ENCODE measurements at places on chromosomes 1 and 21.

GRCh38 chr1:52659356-52659755, 26.4 kb downstream of the SHISAL2A start:
- DNase-seq, result peak; percentile 14

GRCh38 chr21:41837756-41838297, 41.3 kb downstream of the PRDM15 start:
- no peak for DNase-seq

DNA sequence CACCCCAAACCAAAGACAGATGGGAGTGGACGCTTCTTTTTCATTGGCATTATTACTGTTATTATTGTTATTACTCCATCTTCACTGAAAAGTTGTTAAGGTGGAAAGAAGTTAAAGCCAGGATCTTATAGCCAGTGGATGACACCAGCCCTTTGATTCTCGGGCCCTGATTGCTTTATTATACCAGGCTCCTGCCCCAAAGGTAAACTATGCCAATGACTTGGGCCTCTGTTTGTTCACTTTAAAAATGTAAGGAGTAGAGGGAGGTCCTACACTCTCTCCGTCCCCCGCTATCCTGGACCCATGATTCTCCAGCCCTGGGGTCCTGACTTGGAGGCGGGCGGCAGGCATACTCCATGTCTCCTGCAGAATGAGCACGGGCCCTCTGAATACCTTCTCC, 106.8 kb downstream of the TOMM20 start:
- DNase-seq, result no peak

- no peak for DNase-seq
These were observed 6.1 kb upstream of the AK2 start for GRCh38 chr1:33042831-33043230.

- DNase-seq, result no peak
These were observed 405.3 kb upstream of the PRMT6 start for GRCh38 chr1:106651028-106651762.

GRCh38 chr1:87305762-87306161, 22.9 kb upstream of the LMO4 start:
- no peak for DNase-seq

DNA sequence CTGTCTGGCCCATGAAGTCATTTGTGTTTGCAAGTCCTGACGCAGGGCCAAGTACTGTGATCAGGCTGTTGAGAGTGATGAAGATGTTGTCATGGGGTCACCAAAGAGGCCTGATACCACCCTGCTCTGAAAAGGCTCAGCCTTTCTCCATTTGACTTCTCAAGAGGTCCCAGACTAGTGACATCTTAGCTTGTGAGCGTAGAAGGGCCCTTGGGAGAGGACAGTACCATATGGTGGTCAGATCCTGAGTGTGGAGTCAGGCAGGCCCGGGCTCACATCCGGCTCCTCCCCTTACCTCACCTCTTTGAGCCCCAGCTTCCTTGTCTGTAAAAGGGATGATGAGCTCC, 29.6 kb downstream of the SERINC2 start:
- DNase-seq, result no peak

- no peak for DNase-seq
These were observed 266.0 kb downstream of the SPATA17 start for GRCh38 chr1:217897100-217897499.

- DNase-seq, result no peak
These were observed 85.7 kb upstream of the COL11A1 start for GRCh38 chr1:103194060-103194459.

- no peak for DNase-seq
These were observed 6.9 kb upstream of the IGFN1 start for GRCh38 chr1:201183753-201184152.

- DNase-seq, result no peak
These were observed 70.2 kb downstream of the COP1 start for GRCh38 chr1:176136891-176137290.

DNA sequence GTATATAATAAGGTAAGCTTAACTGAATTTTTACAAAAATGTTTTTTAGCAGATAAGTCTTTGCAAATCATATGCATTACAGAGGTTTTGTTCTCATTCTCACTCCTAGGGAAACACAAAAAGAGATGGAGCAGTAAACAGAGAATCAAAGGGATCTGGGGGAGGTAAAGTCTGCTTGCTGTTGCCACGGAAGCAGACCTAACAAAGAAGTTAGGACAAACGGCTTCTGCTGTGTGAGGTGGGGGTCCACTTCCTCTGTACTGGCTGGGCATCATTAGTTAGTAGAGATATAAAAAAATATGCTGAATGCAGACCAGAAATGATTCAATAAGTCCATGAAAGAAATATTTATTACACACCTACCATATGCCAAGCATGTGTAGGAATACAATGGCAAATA, 34.2 kb downstream of the GJA5 start:
- no peak for DNase-seq

DNA sequence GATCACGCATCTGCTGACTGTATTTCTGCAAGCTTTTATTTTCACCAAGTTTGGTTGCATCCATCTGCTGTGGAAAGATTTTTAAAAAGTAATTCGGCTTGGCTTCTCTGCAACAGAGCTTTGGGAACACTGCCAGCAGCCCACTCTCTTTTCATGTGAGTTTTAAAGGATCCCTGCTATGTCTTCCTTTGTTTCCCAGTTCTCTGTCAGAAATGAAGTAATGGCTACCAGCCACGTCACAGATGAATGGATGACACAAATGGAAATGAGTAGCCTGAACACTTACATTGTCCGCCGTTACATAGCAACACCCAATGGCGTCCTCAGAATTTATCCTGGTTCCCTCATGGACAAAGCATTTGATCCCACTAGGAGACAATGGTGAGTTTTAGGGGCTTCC, 80.6 kb upstream of the RAVER2 start:
- DNase-seq, result no peak

GRCh38 chr1:182889997-182890396, 50.9 kb downstream of the DHX9 start:
- no peak for DNase-seq

DNA sequence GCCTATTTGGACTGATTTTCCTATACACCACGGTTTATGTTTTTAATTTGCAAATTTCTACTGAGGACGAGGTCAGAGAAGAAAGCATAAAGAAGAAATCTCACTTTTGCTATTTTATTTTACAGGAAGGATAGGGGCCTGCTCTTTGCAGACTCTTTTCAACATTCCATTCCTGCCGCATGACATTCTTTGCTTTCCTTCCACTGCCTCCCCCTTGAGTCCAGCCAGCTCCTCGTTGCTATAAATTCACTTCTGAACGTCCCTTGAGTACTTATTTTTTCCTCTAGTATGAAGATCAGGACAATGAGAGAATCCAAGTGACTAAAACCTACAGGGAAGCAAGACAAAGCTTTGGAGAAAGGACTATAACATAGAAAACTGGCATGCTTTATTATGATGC, 53.4 kb upstream of the PTGFR start:
- no peak for DNase-seq

GRCh38 chr1:87135329-87135712, 193.4 kb upstream of the LMO4 start:
- DNase-seq, result no peak

GRCh38 chr1:150213170-150214098, 22.5 kb downstream of the ANP32E start:
- peak; percentile 88 for DNase-seq

DNA sequence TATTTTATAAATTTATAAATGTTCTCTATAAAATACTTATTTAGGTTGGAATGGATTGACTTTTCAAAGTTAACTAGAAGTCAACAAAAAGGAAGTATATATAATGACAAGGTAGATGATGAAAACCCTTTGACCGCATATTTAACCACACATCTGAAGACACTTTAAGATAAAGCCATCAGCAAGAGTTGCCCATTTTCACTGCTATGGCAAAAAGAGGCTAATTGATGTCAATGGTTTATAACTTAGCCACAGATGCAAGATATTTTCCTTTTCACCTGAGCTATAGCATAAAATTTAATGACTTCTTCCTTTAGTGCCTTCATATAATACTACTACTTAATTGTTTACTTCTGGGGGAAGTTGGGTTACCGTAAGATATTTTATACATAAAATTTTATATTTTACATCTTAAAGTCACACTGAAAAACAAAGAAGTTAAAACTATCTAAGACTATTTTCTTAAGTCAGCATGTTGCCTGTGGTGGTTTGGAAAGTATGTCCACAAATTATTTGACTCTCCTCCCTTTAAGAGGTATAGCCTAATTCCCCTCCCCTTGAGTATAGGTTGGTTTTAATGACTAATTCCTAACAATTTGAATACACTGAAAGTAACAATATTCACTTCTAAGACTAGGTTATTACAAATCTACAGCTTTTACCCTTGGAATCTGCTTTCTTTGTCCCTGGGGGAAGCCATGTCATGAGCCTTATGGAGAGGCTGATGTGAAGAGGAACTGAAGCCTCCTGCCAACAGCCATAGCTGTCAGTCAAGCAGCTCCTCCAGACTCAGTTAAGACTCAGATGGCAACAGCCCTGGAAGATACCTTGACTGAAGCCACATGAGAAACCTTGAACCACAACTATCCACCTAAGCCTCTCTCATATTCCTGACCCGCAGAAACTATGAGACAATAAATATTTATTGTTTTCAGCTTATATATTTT, 40.3 kb upstream of the LRRC8B start:
- DNase-seq, result no peak

DNA sequence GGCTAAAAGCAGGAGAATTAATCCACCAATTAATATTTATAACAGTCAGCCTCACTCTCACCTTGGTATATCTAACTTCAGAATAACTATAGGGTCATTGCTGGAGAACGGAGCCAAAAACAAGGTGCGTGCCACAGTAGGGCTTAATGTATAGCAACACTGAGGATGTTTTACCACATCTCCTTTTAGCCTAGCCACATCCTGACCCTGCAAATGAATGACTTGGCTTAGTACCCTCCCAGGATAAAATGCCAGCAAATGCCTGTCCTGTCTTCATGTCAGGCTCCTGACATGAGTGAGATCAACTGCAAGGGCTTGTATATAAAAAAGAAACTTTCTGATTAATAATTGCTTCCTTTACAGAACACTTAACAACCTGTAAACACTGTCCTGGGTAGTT, 2.7 kb upstream of the CDC42BPA start:
- no peak for DNase-seq

GRCh38 chr21:41110664-41111063, 57.3 kb upstream of the BACE2 start:
- no peak for DNase-seq

- DNase-seq, result no peak
These were observed 142.9 kb downstream of the TIAM1 start for GRCh38 chr21:31201144-31201543.

DNA sequence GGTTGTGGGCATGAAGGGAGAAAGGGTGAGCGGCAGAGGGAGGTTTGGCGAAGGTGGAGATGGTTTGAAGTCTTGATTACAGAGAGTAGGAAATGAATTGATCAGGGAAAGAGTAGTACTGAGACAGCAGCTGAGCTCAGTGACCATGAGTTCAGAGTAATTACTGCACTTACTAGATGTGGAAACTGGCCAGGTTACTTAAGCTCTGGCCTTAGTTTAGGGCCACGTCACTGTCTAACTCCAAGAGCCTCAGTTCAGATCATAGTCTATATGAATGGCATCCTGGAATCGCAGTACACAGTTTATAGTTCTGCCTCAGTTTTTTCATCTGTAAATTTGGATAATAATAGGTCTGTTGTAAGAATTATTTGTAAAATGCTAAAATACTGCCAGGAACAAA, 78.1 kb downstream of the KCTD3 start:
- no peak for DNase-seq

DNA sequence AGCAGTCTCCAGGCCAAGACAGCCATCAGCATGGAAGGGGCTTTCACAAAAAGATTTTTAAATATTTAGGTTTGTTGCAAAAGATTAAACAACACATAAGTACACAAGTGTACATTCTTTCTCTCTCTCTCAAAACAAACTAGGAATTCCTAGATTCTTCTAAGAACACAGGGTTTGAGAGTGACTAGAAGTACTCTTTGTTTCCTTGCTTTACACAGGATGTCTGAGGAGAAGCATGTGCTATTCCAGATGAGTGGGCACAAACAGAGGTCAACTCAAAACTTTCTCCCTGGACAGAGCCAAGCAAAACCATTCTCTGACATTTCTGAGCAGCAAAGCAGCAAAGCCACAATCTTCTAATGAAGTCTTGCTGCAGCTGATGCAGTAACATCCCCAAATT, 210.6 kb upstream of the HOOK1 start:
- DNase-seq, result no peak

- DNase-seq, result peak; percentile 32
These were observed at the start of gene SMG7 for GRCh38 chr1:183472488-183473216. Gene SMG7 (plus strand): TSS chr1:183472499. CDS start chr1:183472621, 122 bp downstream.

GRCh38 chr1:205274041-205274691, 46.4 kb downstream of the TMCC2 start:
- no peak for DNase-seq

DNA sequence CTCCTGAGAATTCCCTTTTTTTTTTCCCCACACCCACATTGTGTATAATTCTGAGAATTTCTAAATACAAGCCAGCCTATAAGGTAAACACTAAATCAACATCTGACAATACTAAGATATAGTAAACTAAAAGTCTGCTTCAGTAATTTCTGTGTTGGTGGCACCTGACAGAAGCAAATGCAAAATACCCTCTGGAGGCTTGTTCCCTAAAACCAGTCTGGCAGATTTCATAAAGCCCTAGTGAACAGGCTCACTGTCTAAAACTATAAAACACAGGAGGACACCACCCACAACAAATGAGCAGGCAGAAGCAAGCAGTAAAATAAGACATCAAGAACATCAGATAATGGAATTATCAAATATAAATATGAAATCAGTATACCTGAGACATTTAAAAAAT, 11.5 kb downstream of the TRIM33 start:
- DNase-seq, result no peak
